ENCODE measurements at places on chromosomes 13 and 19. TPM values are rescaled to one million over a fixed set of nuclear protein-coding genes. Genes with fewer than 3 reads are reported as not detected.
A peak's percentile ranks its signal among the peaks of the same experiment; 100 is the strongest.

The RPS19 gene
- total RNA-seq: 1,797 TPM

The RGCC gene
- not detected for total RNA-seq

DNA sequence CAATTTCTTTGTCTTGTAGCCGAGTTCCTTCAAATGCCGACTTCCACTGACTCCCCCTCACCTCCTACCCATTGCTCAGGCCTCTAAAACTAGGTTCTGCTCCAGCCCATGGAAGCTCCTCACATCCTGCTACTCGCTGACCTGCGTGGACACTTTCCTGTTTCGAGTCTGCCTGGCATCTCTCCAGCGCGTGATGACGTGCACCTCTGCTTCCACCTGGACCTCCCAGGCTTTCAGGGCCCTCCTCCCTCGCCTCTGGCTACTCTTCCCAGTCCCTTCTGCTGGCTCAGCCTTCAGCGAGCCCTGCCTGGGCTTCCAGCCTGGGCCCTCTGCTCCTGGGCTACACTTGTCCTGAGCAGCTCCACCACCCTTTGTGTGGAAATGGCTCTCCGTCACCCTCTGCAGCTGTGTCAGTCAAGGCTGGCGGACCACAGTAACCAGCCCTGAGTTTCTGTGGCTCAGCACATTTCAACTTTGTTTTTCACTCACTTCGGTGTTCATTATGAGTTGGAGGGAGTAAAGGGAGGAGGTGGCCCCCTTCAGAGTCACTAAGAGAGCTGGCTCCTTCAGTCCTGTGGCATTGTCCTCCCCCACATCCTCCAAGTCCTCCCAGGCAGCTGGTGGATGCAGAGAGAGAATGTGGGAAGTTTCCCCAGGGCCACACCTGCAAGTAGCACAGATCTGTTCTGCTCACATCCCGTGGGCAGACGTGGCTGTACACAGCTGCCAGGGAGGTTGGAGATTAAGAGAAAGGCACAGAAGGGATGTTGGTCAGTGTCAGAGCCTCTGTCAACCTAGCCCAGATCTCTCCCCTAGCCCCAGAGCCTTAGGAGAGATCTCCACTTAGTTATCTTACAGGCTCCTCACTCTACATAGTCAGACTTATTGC, 49.4 kb downstream of the SERP2 start:
- H3K4me1 ChIP-seq: no peaks in the 10 kb centered on the region
- no peak overlapping the region for H3K27ac ChIP-seq
- DNase-seq: no peak

DNA sequence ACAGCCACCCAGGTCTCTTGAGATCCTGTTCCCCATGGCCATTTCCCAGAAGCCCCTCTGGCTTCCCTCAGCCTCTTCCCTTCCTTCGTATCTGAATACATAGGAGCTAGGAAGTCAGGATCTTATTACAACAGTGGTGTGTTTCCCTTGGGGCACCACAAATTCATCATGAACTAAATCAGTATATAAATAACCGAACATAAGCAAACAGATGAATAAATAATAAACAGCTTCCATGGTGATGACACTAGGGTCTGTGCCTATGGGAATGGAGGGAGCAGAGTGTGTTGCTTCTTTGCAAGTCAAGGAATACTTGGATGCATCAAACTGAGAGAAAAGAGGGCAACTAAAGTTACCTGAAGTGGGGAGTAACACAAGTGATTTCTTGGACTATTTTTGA, 527.6 kb downstream of the LMO7 start:
- no peaks in the 10 kb centered on the region for H3K4me1 ChIP-seq
- no peak overlapping the region for H3K4me3 ChIP-seq
- no peaks in the 10 kb centered on the region for H3K36me3 ChIP-seq

GRCh38 chr13:54347531-54347930, 1318.9 kb downstream of the OLFM4 start:
- DNase-seq: no peak
- no peaks in the 10 kb centered on the region for H3K4me1 ChIP-seq
- no peak overlapping the region for H3K4me3 ChIP-seq
- H3K36me3 ChIP-seq: no peaks in the 10 kb centered on the region

DNA sequence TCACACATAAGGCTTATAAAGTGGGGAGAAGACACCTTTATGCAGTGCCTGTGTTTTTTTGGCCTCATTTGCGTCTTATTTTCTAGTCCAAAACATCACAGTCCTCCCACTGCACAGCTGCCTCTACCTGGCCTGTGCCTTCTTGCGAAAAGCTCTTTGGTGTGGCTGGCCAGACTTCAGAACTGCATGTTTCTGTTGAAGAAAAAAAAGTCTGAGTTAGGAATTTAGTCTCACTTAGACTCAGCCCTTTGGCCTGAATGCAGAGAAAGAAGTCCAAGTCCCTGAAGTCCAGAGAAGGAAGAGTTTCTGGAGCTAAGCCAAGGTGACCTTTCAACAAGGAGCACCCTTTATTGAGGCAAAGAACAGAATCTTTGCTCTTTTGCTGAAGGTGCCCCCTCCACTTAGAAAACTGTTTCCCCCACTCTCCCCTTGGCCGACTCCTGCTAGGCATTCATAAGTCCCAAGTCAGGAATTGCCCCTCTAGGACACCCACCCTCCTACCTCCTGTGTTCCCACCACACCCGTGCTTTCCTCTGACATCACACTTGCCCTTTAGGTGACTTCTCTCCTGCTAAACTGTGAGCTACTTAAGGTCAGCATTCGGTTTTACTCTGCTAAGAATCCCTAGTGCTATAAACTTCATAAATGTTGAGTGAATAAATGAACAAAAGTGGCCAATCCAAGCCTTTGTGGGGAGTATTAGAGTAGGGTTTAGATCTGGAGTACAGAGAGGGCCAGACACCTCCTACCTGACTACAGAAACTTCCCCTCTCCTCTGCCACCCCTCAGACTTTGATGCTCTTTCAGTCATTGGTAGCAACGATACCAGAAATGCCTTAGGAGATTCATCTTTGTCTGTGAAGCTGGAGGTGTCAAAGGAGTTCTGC, 226.8 kb downstream of the LACC1 start:
- no peak overlapping the region for H3K27ac ChIP-seq
- no peak for DNase-seq
- H3K4me3 ChIP-seq: no peak overlapping the region

DNA sequence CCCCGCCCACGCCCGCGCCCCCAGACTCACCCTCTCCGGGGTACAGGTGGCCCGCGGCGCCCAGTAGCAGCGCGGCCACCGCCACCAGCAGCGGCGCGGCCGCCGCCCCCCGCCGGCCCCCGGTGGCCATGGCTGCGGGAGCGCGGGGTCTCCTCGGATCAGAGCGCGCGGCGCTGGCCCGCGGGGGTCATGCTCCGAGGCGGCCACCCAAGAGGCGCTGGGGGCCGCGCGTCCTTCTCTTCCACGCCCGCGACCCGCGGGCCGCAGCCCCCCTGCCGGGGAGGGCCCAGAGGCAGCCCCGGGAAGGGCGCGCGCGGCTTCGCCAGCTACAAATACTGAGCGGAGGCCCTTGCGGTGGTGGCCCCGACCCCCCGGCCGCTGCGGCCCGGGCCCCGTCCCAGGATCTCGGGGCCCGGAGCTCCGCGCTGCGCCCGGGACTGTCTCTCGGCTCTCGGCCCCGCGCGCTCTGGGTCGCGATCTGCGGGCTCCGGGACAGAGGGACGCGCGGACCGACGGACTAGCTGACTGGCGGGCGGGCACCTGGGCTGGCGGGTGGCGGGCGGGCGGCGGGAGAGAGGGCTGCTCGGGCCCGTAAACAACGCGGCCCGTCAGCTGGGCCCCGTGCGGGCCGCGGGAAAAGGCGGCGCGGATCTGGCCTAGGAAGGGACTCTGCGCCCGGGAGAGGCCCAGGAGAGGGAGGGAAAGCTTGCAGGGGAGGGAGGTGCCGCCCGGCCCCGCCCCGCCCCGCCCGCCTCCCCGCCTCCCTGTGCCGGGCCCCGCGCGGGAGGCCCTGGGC, at the start of gene INSR:
INSR (minus strand) TSS at position 653 of the 796 bp plus-strand sequence; CDS start at position 130, 523 bp downstream.
- H3K4me3 ChIP-seq: peak within 1 kb of the TSS; percentile 76
- H3K27me3 ChIP-seq: peaks cover 5% of the 10 kb centered on the region
- peak within 1 kb of the TSS; percentile 57 for H3K27ac ChIP-seq

GRCh38 chr19:30492586-30493270, 120.5 kb downstream of the ZNF536 start:
- no peaks in the 10 kb centered on the region for H3K27me3 ChIP-seq
- no peaks in the 10 kb centered on the region for H3K4me1 ChIP-seq
- H3K27ac ChIP-seq: no peak overlapping the region
- H3K36me3 ChIP-seq: no peaks in the 10 kb centered on the region
- DNase-seq: no peak

GRCh38 chr13:86080340-86080995, 281.2 kb upstream of the SLITRK6 start:
- H3K27me3 ChIP-seq: no peaks in the 10 kb centered on the region
- H3K4me1 ChIP-seq: peaks cover 2% of the 10 kb centered on the region
- H3K4me3 ChIP-seq: no peak overlapping the region
- no peaks in the 10 kb centered on the region for H3K36me3 ChIP-seq
- no peak for DNase-seq
- H3K27ac ChIP-seq: no peak overlapping the region

DNA sequence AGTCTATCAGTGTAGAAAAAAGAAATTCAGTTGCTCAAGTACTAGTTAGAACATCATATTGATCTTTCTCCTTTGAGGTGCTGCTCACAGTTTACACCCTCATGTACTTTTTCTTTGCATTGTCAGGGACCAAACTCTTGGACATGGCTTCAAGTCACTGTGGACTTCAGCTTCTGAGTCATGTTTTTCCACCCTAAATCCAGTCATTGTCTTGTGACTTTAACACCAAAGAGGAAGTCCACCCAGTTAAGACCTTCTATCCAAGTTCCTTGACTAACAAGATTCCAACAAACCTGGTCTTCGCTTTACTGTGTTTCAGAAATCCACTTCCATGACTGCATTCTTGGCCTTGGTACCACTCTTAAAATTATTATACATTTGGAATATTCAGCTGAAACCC, 206.7 kb upstream of the ARGLU1 start:
- no peak overlapping the region for H3K27ac ChIP-seq
- no peak for DNase-seq
- peaks cover 3% of the 10 kb centered on the region for H3K36me3 ChIP-seq
- H3K27me3 ChIP-seq: peaks cover 2% of the 10 kb centered on the region

DNA sequence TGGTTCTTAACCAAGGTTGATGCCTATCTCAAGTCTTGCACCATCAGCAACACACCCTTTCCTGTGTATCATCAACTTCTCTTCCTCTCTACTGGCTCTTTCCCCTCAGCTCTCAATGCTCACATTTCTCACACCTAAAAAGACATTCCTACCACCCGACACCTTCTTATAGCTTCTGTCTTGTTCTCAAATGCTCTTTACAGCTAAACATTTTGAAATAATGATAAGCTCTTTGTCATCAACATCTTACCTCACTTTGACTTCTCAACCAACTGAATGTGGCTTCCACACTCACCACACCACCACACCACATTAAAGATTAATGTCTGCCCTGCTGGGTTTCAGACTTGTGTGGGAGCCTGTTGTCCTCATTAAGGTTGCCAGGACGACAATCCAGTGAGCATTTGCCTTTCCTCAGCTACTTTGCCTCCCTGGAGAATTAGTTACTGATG, 67.8 kb downstream of the RXFP2 start:
- peaks cover 23% of the 10 kb centered on the region for H3K27me3 ChIP-seq
- DNase-seq: no peak
- H3K27ac ChIP-seq: no peak overlapping the region

DNA sequence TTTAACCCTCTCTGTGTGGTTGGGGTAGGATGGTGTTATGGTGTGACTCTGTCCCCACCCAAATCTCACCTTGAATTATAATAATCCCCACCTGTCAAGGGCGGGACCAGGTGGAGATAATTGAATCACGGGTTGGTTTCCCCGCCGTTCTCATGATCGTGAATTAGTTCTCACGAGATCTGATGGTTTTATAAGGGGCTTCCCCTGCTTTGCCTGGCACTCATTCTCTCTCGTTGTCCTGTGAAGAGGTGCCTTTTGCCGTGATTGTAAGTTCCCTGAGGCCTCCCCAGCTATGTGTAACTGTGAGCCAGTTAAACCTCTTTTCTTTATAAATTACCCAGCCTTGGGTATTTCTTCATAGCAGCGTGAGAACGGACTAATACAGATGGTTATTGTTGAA, 68.8 kb downstream of the ARHGEF7 start:
- no peaks in the 10 kb centered on the region for H3K27me3 ChIP-seq
- H3K36me3 ChIP-seq: no peaks in the 10 kb centered on the region
- peaks cover 90% of the 10 kb centered on the region for H3K4me1 ChIP-seq

- H3K27ac ChIP-seq: peak within 1 kb of the TSS; percentile 87
- no peaks in the 10 kb centered on the region for H3K27me3 ChIP-seq
- H3K4me1 ChIP-seq: peaks cover 26% of the 10 kb centered on the region
- peak within 1 kb of the TSS; percentile 87 for H3K4me3 ChIP-seq
These were observed at the start of gene ZNF383 for GRCh38 chr19:37217775-37218591. ZNF383 (plus strand) TSS chr19:37218214; CDS start chr19:37230454, 12,240 bp downstream.

GRCh38 chr13:67643516-67644055, 413.4 kb upstream of the PCDH9 start:
- no peak overlapping the region for H3K4me3 ChIP-seq
- DNase-seq: no peak
- H3K27ac ChIP-seq: no peak overlapping the region
- H3K36me3 ChIP-seq: no peaks in the 10 kb centered on the region

DNA sequence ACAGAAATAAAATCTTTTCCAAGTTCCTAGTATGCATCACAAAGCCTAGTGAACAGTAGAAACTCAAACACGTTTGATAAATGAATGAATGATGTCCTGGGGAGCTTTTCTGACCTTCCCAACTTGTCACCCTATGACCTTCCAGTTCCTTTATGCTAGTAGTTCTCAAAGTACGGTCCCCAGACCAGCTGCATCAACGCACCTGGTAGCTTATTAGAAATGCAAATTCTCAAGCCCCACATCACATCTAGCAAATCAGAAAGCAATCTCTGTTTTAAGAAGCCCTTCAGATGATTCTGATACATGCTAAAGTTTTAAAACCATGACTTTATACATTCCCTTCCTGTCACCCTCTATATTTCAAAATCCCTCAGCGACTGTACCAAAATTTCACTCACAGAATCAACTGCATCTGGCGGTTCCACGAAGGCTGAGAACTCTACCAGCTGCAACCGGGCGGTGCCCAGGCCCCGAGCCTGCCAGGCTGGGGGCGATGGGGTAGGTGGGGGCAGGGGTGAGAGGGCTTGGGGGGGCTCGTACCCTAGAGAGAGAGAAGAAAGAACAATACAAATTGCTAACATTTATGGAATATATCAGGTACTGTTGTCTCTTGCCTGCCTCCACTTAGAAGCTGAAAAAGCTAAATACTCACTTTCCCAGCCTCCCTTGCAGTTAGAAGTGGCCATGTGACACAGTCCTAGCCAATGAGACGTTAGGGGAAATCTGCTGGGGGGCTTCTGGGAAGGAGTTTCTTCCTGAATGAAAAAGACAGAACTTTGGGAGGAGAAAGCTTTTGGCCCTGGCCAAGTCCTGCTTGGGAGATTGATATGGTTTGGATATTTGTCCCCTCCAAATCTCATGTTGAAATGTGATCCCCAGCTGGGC, 13.3 kb downstream of the CD37 start:
- H3K27ac ChIP-seq: no peak overlapping the region
- DNase-seq: no peak
- H3K4me1 ChIP-seq: no peaks in the 10 kb centered on the region
- no peaks in the 10 kb centered on the region for H3K27me3 ChIP-seq
- H3K4me3 ChIP-seq: no peak overlapping the region
- peaks cover 53% of the 10 kb centered on the region for H3K36me3 ChIP-seq

DNA sequence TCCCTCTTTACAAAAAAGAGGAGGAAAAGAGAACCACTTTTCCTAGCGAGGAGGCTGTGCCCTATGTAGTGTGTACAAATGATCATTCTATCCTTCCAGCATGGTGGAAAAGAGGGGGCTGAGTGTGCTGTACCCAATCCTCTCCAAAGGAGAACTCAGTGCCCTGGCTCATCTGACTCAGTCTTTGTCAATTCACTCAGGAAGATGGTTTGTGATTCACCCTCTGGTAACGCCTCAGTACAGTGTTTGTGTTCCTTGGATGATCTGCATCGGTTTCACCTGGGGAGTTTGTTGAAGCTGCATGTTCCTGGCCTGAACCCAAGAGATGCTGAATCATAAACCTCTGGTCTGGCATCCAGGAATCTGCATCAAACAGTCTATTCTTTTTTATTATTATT, 18.3 kb upstream of the ENOX1 start:
- peak overlapping the region; percentile 59 for H3K4me3 ChIP-seq
- no peaks in the 10 kb centered on the region for H3K36me3 ChIP-seq
- DNase-seq: no peak

Measured in chondrocyte (in vitro differentiated cells).